Hepatocyte (in vitro differentiated cells): ENCODE measurements at places on chromosomes 4 and X.

- DNase-seq: peak; percentile 58
These were observed 27.9 kb downstream of the TSC22D3 start for GRCh38 chrX:107747596-107748161.

- DNase-seq: no peak
These were observed 28.0 kb upstream of the RBM41 start for GRCh38 chrX:107146670-107147069.

DNA sequence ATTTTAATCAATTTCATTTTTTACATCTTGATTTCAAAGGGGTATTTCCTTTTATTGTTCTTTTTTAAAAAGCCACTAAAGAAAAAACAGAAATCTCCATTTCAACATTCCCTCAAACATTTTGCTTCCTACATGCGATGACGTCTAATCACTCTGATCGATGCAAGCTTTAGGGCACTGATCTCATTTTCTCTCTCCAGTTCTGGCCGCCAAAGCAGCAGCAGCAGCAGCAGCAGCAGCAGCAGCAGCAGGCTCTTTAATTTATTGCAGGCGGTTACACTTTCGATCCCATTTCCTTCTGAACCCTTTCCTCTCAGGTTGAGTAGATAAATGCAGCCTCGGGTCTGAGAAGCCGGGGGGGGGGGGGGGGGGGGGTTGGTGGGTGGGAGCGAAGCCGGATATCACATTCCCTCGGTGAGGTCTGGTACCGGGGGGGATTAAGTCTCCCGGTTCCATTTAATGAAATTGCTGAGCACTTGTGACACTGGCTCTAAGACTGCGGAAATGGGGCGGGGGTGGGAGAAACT, 3.4 kb upstream of the PCDH7 start:
- DNase-seq: peak; percentile 45

DNA sequence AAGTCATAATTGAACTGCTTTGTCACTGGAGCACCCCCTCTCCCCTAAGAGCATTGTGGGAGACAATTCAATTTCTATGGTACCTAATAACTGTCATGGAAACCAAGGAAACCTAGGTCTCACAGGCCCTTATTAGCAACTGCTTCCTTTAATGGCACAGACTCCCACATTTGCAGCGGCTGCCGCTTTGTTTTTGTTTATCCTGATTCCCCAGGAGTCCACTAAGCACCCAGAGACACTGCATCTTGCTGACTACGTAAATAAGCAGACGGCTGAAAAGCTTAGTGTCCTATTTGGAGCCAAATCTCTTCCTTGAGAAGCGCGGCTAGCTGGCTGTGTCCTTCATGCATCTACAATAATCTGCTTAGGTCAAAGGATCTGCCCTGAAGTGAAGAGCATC, 494.4 kb downstream of the TMA16 start:
- DNase-seq: no peak

GRCh38 chr4:28505064-28505463, 1644.4 kb downstream of the STIM2 start:
- no peak for DNase-seq

DNA sequence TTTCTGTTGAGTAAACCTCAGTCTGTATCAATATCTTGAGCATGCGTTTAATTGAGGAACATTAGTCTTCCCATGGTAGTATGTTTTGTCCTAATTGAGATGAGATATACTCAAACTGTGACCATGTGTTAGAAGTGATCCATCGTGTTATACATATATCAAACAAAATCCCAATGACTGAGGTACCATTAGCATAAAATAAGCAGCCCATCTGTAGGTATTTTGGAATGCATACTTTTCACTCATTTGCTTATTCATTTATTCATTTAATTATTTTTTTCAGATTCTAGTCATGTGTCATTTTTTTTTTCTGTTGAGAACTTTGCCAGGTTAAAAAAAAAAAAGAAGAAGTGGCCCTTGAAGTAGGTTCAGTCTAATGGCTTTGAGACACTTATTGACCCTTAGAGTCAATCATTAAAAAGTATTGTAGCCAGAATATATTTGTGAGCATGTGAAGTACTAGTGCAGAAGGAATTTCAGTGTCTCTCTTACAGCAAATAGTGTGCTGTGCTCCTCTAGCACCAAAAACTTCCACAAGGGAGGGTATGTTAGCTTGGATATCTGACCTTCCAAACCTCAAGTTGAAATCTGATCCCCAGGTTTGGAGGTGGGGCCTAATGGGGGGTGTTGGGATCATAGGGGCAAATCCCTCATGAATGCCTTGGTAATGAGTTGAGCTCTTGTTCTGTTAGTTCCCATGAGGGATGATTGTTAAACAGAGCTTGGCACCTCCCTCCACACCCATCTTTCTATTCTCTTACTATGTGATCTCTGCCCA, 130.8 kb upstream of the NPY2R start:
- DNase-seq: no peak

- DNase-seq: no peak
These were observed 387.7 kb downstream of the FAT4 start for GRCh38 chr4:125702406-125702805.
